ENCODE measurements at places on chromosomes 7 and 10.

DNA sequence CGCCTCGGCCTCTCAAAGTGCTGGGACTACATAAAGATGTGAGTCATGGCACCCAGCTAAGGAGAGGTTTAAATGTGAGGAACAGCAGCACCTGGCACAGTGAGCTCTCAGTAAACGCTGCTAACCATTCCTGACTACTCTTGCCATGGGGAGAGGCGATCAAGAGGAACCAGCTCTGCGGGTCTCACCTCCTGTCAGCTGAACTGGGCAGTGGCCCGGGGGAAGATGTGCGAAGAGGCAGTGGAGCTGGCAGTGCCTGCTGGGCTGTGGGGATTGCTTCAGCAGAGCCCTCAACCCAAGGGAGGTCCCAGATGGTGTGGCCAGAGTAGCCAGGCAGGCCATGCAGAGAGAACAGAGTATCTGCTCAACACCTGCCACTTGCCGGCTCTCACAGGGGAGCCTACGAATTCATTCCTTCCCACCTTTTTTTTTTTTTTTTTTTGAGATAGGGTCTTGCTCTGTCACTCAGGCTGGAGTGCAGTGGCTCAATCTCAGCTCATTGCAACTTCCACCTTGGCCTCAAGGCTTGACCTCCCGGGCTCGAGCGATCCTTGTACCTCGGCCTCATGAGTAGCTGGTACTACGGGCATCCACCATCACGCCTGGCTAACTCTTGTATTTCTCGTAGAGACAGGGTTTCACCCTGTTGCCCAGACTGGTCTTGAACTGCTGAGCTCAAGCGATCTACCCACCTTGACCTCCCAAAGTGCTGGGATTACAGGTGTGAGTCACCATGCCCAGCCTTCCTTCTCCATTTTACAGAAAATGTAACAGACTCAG is 6.8 kb downstream of the POLM start:
- DNase-seq: no peak

DNA sequence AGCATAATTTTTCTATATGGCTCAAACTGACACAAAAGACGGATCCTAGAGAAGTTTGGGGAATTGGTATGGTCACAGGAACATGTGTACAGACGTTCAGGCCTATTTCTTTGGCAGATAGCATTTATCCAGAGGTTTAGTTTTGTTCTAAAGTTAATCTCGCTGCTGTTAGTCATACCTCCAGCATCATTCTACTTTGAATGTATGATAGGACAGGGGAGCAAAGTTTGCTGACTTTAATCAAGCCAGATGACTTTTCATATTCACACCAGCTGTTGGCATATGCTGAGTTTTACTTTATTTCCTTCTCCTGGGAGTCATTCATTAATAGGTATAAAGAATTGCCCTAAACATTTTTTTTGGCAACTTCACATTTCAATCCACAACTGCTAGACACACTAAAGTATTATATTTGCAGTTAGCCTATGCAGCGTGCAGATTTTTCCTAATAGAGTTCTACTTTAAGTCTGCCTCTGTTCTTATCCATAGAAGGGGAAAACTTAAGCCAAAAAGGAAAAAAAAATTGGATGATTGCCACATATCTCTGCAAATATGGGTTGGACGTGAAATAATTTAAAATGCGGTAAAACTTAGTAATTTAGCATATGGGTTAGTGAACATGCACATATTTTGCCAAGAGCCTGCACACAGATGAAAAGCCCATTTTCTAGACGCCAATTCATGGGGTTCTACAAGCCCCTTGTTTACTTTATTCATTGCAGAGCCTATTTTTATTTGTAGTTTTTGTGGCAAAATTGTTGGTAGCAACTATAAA is 213.1 kb downstream of the C7orf25 start:
- DNase-seq: no peak

- DNase-seq: peak; percentile 62
Measured at GRCh38 chr7:100545360-100546128, 6.5 kb downstream of the AGFG2 start.

GRCh38 chr10:84822931-84823630 is 494.7 kb downstream of the CCSER2 start:
- no peak for DNase-seq

DNA sequence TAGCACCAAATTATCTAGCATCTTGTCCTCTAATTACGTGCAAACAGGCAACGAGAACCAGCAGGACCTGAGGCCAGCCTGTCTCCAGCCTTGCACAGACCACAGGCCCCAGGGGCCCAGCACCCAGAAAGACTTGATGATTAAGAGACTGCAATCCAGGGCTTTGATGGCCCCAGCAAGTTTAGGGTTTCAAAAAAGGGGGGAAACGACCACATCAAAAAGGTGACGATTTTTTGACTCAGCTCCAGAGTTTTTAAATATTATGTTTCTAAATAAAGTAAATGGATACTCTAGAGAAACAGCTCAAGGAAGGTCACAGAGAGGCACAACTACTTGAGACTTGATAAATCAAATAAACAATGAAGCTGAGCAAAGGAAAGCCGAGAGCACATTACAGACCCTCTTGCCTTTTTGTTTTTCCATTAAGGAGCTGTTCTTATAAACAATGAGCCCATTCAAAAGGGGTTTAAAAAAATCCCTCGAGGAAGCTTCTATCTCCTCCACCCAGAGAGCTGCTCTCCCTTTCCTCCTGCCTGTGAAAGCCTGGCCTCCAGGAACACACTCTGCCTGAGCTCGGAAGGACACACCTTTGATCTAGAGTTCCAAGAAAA is 44.1 kb downstream of the GLI3 start:
- no peak for DNase-seq

- no peak for DNase-seq
Measured at GRCh38 chr7:7795630-7796121, 77.3 kb upstream of the RPA3 start.

DNA sequence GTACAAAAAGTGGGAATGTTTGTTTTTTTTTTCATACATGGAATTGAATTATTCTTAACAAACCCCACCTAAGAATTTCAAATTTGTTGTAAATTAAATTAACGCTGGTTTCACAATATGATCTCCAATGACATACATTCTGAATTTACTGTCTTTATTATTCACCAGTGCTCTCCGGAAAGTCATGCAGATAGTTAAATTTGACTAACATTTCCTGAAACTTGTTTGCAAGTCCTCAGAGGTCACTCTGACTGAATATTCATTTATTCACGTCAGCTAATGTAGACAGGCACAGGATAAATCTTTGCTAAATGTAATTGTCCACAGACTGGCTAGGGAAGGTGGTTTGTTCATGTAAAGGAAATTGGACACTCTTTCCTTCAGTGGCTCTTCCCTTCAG is 730.4 kb downstream of the PHTF2 start:
- no peak for DNase-seq

DNA sequence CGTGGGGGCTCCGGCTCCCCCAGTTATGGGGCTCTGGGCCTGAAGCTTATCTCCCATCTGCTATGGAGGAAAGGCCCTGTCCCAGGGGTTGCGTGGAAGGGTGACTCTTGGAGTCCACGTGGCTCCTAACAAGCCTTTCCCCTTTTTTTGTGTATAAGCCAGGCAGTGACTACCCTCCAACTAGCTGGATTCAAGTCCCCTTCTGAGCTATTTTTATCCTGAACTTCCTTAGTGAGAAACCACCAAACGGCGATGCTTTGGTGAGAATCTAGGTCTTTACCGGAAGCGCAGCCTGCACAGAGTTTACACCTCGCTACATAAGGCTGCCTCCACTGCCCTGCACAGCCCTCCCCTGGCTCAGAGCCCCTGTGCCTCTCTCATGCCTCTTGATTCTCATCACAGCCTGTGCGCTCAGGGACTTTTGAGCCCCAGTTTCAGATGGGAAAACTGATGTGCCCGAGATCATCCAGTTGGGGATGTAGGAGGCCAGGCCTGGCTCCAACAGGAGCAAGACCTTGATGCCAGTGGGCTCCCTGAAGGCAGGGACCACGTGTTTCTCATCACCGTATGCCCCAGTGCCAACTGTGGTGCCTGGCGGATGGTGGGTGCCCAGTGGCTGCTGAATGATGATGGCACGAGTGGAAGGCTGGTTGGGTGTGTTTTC is 102.3 kb upstream of the PPIF start:
- no peak for DNase-seq

DNA sequence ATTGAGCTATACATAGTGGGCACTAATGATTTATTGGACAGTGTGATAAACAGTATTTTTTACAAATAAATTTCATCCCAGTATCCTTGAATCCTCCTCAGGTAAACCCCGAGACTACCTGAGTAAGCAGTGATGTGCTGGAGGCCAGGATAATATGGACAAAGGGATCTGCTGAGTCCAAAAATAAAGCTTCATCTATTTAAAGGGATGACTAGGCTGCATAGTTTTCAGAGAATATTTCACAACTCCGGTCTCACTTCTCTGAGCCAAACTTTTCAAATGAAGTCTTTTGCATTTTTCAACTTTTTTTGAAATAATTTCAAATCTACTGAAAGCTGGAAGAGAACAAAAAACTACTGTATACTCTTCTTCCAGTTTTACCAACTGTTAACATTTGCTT is 2.5 kb downstream of the ACTR3B start:
- no peak for DNase-seq

- peak; percentile 91 for DNase-seq
Measured at GRCh38 chr7:26151953-26152781, at the start of gene NFE2L3. Gene NFE2L3 (plus strand): TSS chr7:26152198. CDS start chr7:26152499, 301 bp downstream.

- DNase-seq: peak; percentile 4
Measured at GRCh38 chr10:23585186-23585585, 146.3 kb downstream of the OTUD1 start.

- DNase-seq: no peak
Measured at GRCh38 chr7:14191686-14192098, 202.2 kb upstream of the ETV1 start.

- DNase-seq: no peak
Measured at GRCh38 chr7:87128861-87129267, 23.4 kb upstream of the DMTF1 start.

DNA sequence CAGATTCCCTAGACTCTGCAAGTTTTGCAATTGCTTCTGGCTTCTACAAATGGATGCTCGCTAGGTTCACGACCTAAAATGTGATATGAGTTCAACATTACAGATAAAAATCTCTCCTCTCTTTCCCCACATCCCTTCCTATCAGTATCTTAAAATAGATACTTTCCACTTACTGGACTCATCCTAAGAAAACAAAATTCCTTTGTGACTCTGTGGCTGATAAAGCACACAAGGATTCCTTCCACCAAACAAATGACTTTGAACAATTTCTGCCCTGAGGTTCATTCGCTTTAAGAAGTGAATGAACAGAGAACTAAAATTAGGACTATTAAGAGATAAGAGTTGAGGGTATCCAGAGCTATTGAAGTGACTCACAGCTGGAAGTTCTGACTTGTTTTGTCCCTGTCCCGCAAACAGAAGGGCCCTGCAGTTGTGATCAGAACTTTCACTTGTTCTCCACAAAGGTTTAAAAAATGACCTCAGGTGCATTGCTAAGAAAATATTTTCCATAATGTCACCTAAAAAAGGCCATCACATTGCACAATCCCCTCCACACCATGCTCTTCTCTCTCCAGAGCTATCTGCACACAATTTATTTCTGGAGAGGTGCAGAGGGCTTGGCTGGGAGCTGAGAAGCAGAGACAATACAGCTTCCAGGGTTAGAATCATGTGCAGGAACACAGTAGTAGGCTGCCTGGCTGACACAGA is 96.1 kb downstream of the PIP4K2A start:
- no peak for DNase-seq

- DNase-seq: no peak
Measured at GRCh38 chr7:55574051-55574717, 1.9 kb upstream of the VOPP1 start.

DNA sequence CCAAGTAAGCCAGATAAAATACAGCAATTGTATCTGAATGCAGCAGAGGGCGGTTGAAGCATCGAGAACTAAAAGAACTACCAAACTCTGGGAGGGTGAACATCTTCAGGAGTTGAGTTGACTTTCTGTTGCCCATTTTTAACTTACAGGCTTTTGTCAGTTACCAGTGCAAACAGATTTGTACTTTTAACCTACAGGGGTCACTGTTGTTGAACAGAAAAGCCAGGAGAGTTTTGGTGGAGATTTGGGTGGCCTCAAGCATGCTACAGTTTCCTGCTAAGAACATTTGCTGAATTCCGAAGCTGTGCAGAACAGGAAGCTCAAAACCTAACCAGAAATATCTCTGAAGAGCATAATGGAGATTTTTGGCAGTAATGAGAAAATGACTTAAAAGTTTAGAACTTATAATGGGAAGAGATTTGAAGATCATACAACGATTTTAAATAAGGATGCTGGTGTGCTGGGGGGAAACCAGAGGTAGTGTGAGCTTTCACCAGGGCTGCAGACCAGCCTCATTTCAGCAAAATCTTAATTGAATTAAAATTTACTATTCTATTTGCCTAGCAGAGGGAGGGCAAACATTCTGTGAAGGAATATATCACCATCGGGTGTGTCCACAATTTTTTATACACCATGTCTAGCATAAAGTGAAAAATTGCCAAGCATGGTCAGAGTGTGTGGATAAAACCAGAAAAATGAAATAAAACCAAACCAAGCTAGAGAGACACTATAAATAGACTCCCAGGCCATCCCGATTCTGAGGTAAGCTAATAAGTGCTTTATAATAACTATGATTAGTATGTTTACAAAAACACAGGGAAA is 208.6 kb upstream of the CCDC6 start:
- DNase-seq: peak; percentile 36

DNA sequence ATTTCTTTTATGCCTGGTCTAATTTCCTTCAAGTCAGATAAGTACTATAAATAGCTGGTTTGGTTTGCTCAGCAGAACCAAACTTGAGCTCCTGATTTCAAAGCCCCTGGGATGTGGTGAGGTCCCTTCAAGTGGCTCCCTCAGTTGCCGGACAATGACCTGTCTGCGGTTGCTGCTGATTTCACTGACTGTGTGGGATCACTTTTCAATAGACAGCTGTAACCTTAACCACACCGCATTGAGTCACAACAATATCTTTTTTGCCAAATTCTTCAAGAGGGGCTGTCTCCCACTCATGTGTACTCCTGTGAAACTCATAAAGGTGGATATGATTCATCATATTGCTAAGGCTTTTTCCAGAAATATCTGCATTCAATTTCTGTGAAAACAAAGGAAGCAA is 23.1 kb upstream of the ITGA8 start:
- no peak for DNase-seq

GRCh38 chr10:103768345-103768744 is 87.0 kb downstream of the SH3PXD2A start:
- DNase-seq: no peak

- DNase-seq: no peak
Measured at GRCh38 chr7:78720066-78720465, 733.4 kb downstream of the MAGI2 start.

DNA sequence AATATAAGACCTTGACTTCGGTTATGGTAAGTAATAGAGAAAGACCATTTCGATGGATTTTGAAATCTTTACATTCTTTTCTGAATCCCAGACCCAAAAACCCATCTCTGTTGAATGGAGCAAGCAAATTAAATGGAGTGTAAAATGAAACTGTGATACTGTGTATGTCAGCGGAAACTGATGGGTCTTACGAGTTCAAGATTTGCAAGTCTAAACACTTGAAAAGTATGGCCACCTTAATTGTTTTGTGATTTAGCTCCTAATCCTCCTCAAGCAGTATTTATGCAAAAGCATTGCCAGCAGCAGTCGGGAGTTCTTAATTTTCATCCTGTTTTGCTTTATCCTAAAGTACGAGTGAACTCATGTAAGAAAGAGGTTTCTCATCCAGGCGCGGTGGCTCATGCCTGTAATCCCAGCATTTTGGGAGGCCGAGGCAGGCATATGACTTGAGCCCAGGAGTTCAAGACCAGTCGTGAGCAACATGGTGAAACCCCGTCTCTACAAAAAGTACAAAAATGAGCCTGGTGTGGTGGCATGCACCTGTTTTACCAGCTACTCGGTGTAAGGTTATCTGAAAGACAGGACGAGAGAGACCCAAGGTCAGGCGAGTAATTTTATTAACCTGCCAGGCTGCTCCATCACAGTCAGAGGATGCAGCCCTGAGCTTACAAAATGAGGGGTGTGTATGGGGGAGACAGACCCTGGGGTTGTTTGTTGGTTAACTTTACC is 5.8 kb upstream of the DHTKD1 start:
- DNase-seq: no peak
